ENCODE measurements at places on chromosomes 3 and 15. TPM values are rescaled to one million over a fixed set of nuclear protein-coding genes. Genes with fewer than 3 reads are reported as not detected.

FILIP1L gene
- total RNA-seq: 45.0 TPM

MESP2 gene
- total RNA-seq: not detected

CCDC66 gene
- 8.2 TPM for total RNA-seq

ATP13A5 gene
- not detected for total RNA-seq

GRCh38 chr15:28021281-28022039 is 77.7 kb downstream of the OCA2 start:
- peak; percentile 33 for DNase-seq

- DNase-seq: no peak
These were observed 62.7 kb downstream of the GLDN start for GRCh38 chr15:51403946-51404695.

DNA sequence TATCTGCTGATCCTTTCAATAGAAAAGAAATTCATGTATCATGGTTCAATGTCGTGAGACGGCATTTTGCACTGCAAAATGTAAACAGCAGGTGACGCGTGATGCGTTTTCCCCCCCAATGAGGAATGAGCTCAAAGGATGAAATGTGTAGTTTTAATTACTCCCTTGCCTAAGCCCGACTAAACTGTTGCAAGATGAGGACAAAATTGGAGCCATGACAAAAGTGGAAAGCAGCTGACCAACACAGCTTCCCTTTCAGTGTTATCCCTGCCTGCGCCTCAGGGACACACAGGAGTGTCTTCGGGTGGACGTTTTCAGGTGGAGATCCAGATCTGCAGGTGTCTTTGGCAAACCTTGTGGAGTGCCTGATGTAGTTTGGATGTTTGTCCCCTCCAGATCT is 92.0 kb downstream of the GABRG3 start:
- DNase-seq: no peak

- peak; percentile 82 for DNase-seq
These were observed at the start of gene INSYN1 for GRCh38 chr15:73753250-73754130. TSS of gene INSYN1 (minus strand) at chr15:73753351. CDS start at chr15:73751130, 2,221 bp downstream.

- DNase-seq: no peak
These were observed 96.5 kb downstream of the FLNB start for GRCh38 chr3:58104712-58105111.

GRCh38 chr3:176219970-176220369 is 977.3 kb downstream of the TBL1XR1 start:
- DNase-seq: no peak

DNA sequence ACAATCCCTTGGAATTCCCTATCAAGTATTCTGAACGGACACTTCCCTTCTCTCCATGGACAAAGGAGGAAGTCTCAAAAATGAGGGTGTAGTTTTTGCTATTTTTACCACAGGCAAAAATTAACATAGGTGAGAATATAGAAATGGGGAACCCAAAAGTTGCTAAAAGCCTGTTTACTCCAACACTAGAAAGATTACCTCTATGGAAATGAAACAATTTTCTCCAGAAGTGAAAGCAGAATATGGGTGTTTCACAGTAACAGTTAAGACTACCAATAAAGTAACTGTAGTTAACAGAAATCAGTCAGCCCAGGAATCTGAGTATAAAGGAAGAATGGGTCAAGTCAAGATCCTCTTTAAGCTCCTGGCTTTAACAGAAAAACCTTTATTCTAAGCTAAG is 9.3 kb downstream of the TRA2B start:
- peak; percentile 31 for DNase-seq
